A673 (cell line): ENCODE measurements at places on chromosomes 11 and 22.

DNA sequence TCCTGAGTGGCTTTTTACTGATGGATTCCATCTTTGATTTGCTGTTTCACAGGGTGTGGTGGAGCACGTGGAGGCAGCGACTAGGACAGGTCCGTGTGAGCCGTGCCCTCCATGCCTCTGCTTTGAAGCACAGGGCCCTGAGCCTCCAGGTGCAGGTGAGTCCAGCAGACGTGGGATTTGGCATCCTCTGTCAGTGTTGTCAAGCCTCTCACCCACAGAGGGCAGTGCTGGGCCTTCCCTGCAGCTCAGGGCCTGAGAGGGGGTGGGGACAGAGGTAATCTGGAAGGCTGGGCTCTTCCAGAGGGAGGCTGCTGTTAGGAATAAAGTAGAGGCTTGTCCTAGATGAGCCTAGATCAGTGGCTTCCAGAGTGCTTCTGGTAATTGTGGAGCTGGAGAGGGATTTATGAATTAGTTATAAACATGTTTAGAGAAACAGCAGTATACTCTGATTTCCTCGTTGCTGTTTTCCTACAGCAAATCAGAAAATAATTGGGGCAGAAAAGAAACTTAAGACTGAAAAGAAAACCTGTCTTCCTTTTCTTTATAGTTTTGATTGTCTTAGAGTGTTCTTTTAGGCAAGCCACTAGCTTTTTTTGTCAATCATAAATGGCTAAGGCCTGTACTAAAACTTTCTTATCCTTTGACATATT, 65.0 kb downstream of the SFI1 start:
- DNase-seq = peak; percentile 74

GRCh38 chr22:42399315-42400271, 32.6 kb downstream of the NFAM1 start:
- DNase-seq = peak; percentile 91

DNA sequence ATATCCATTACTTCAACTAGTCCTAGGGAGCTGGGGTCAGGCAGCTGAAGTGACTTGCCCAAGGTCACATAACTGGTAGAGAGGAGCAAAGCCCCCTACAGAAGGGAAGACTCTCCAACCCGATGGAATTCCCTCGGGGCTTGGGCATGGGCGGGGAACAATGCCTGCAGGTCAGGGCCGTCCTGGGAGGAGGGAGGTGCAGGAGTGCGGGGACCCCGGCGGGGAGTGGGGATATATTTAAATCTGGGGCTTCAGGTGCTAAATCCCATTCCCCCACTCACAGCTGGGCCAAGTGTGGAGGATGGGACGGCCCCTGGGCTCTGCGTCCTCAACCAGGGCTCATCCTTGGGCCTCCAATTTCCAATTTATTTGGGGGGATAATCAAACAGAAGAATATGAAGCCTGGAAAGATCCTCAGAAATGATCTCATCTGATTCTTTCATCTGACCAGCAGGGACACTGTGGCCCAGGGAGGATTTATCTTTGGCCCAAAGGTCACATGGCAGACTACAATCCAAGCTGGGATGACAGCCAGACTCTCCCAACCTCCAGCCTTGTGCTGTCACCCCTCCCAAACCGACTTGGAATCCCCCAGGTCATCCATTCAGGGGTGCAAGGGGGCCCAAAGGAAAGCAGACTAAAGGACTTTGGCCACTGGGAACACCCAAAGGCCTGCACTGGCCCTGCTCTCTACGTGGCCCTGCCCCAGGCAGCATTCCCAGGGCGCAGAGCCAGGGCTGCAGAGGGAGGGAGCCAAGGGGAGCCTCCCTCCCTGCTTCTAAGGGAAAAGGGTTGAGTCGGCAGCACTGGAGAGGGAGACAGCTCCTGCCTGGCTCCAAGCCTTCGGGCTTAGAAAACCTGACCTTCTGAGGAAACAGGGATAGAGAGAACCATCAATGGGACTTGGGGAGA, 8.7 kb upstream of the C1QTNF6 start:
- peak; percentile 17 for DNase-seq

GRCh38 chr22:48664586-48664985, 1163.1 kb downstream of the BRD1 start:
- peak; percentile 47 for DNase-seq

DNA sequence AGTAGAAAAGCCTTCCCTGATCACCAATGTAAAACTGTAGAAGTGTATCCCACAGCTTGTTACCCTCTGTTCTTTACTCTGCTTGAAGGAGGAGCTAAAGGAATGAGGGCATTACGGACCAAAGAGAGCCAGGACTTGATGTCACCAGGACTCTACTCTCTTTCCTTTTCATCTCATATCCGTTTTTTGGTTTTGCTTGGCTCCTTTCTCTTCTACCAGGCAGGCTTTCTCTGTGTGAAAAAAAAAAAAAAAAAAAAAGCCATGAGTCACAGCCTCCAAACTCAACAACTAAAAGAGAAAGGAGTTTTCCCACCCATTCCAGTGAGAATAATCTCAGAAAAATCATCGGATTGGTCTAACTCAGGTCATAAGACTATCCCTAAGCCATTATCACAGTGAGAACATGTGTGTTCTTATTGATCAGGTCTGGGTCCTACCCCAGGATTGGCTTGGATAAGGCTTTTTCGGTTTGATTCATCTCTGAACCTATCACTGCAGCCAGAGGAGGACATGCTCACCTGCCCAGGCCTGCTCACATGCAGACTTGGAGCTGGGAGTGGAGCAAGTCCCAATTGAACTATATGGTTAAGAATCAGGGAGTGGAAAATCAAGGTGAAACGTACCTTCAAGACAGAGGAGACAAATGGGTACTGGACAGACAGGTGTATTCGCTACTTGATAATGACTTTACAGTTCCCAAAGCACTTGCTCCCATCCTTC, 19.4 kb upstream of the LRRC55 start:
- no peak for DNase-seq
